ENCODE measurements at places on chromosomes 4 and X. TPM values are rescaled to one million over a fixed set of nuclear protein-coding genes. Genes with fewer than 3 reads are reported as not detected.
A peak's percentile ranks its signal among the peaks of the same experiment; 100 is the strongest.

GRCh38 chr4:140156529-140157171 is 2.7 kb upstream of the MAML3 start:
- peak; percentile 91 for DNase-seq

The MAPK10 gene
- 423 TPM for total RNA-seq

DNA sequence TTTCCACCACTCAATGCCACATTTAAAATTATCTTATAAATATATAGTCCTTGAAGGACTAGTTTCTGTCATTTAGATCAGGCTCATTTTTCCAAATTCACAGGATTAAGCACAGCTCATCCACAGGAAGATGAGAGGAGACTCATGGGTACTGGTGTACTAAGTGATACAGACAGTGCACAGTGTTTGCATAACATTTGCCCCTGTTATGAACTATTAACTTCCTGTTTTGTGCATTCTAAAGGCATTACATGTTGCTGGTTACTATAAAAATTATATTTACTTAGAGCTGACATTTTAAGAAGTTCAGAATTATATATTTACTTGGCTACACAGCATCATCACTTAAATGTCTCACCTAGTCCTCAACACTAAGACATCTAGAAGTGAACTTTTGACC is 772.0 kb downstream of the TECRL start:
- DNase-seq, result no peak

DNA sequence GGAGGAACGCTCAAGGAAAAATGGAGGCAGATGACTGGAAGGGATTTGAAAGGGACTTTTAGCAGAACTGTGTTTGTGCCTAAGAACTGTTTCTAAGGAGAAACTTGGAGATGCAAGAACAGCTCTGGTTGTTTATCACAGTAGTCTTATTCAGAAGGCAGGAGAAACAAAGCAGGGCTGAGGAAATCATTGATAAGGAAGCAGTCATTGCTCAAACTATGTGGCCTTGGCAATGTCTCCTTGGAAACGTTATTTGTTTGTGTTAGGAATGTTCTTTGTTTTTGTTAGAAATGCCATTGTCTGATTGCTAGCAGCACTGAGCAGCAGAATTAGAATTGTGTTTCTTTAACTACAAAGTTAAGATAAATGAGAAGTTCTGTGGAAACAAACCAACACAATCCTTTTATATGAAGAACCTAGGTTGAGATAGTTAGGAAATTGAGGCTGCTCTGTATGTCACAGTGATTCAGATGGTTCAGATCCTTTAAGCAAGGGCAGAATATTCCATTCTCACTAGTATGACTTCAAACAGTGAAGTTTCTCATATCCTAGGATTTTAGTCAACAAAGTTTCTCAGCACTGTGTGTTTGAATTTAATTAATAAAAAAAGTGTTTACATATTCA is 1191.3 kb upstream of the IGFBP7 start:
- DNase-seq, result no peak

DNA sequence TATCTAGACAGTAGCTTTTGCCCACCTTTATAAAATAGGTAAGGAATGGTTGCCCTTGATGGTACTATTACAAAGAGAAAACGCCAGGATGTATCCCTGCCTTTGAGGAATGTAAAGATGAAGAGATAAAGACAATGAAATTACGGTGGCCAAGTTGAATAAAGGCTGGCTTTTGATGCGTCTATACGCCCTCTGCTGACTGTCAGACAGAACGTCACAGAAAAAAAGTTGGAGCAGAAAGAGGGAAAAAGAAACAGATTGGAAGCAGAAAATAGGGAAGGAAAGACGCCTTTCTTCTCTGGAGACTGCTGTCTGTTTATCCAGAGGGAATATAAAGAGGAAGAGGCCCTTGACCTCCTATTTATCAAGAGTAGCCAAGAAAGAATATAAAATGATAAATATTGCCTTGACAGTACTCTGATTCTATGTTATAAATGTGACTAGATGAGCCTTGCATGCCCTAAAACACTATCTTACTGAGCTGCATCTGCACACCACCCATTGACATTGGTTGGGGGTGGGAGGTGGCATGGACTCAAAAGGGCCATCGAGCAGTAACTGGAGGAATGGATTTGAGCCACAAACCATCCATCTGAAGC is 30.6 kb downstream of the PCDH19 start:
- DNase-seq, result peak; percentile 67

DNA sequence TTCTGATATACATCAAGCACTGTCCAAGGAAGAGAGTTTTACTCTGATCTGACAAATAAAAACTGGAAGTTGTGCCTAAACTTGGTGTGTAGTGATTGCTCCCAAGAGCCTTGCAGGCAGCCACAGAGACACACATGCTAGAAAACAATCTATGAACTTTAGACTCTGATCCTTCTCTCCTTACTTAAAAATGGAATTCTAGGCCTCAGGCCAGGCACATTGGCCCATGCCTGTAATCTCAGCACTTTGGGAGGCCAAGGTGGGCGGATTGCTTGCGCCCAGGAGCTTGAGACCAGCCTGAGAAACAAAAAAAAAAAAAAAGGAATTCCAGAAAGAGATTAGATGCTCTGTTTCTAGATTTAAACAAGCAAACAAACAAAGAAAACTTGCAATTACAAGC is 45.6 kb upstream of the S100G start:
- no peak for DNase-seq

The NWD2 gene
- not detected for total RNA-seq

Data from Karpas-422 (cell line).